Stimulated activated CD4-positive, alpha-beta T cell treated with anti-CD3 and anti-CD28 coated beads, Interleukin-1b, Interleukin-23, amount 100 ng/mL, for 1 hour (primary cell): ENCODE measurements at places on chromosomes 1 and 21.

GRCh38 chr1:117105722-117106121 is 15.8 kb downstream of the TRIM45 start:
- DNase-seq, result no peak

DNA sequence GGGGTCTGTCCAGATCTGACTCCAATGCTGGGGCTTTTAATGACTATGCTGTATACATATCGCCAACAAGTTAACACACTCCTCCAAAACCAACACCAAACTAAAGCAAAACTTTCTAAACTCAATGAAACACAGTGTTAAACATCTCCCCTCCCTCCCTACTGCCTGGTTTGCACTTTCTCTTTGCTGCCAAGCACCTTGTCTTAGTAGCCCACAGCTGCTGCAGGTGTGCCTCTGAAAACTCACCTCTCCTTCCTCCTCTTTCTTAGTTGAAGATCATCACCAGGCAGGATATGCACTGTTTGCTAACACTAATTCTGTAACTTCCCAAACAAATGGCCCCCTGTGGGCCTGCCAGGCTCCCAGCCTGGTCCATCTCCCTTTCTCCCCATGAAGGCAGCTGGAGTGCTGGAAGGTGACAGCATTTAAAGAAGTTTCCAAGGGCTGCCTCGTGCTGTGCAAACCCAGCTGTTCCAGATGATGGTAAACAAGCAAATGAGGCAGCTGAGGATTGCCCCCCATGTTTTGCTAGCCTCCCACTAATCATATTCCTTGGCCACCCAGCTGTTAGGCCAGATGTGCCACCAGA is 213.7 kb downstream of the ASTN1 start:
- no peak for DNase-seq

DNA sequence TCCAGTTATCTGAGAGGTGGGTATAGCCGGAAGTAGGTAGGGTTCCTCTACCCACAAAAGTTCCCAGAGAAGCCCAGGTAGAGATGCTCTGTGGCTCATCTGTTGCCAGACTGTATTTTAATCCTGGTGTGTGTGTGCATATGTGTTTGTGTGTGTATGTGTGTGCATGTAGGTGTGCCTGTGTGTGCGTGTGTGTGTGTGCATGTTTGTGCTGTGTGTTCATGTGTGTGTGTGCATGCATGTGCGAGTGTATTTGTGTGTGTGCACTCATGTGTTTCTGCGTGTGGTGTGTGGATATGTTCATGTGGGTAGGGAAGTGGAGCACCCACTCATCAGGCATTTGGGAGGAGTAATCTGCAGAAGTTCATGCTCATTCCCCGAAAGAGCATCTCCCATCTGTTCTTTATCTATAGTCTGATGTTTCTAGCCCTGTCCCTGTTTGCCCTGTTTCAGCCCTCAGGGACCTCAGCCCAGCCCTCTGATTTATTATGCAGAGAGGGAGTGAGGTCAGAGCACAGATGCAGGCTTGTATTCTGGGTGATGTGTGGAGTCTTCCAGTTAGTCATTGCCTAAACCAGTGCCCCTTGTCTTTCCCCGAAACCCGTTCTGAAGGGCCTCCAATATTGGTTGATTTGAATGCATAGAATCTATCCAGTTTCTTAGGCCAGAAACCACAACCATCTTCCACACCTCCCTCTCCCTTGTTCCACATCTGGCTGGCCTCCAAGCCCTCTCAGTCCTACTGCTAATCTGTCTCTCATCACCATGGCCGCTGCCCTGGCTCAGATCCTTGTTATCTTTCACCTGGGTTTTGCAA is 69.1 kb downstream of the DISC1 start:
- DNase-seq, result no peak

- DNase-seq, result no peak
Measured at GRCh38 chr1:67642629-67643028, 42.4 kb upstream of the GADD45A start.

- DNase-seq, result no peak
Measured at GRCh38 chr1:164671323-164671965, 112.5 kb downstream of the PBX1 start.

GRCh38 chr1:17944646-17945045 is 163.0 kb upstream of the IGSF21 start:
- no peak for DNase-seq

DNA sequence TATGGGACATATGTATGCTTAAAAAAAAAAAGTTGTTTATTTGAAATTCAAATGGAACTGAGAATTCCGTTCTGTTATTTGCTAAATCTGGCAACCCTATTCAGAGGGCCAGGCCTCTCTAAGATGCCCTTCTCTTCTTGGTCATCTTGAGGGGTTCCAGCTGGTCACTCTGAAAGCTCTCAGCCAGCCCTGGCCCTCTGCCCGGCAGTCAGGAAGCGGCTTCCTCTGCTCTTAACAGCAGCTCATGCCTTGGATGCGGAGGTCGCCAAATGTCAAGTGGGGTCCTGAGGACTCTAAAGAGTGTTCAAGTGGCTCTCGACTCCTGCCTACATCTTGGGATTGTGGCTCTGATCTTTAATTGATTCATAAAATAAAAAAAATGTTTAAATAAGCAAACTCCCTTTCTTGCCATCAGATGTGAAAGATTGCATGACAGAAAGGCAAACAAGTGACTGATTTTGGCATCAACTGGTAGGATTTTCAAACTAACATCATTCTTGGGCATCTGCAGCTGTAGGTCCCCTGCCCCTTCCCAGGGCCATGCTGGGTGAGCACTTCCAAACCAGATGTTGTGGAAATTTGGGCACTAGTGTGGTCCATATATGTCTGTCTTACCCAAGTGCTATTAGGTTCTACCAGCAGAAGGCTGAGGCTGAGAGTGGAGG is 130.8 kb downstream of the PRDM2 start:
- DNase-seq, result no peak

GRCh38 chr1:111719674-111720132 is 19.5 kb downstream of the INKA2 start:
- DNase-seq, result no peak

- DNase-seq, result no peak
Measured at GRCh38 chr1:232629250-232630046, 485 bp downstream of the SIPA1L2 start.

DNA sequence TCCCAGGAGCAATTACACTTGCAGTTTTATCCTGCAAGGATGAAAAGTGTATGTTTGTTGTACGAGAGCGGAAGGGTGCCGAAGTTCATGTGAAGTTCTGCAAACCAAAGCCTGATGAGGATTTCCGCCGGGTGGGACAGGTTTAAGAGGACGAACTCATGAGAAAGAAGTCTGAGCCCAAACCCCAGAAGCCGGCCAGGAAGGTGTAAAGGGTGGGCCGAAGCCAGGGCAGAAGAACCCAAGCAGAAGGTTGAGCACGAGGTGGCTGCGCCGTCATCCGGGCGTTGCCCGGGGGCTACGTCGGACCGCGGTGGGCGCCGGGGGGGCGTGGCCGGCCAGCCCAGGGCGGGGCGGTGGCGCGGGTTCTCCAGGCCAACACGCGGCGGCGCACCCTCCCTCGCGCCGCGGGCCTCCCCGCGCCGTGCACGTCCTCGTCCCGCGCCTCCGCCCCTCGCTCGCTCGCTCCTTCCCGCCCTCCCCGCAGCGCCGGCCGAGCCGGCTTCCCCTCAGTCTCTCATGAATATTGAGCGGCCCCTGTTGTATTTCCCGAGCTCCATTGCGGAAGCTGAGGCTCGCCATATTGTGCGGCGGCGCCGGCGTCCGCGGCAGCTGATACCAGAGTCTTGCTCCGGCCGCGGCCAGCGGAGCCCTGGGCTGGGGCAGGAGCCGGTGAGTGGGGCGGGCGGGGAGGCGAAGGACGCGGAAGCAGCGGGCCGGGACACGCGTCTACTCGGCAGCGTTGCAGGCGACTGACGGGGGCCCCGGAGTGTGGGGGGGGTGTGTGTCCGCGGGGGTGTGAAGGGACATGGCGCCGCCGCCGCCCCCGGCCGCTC is at the start of gene RNF2:
RNF2 (plus strand) TSS at position 578 of the 833 bp plus-strand sequence. CDS start 41,996 bp downstream, outside the sequence.
- DNase-seq, result peak; percentile 63

DNA sequence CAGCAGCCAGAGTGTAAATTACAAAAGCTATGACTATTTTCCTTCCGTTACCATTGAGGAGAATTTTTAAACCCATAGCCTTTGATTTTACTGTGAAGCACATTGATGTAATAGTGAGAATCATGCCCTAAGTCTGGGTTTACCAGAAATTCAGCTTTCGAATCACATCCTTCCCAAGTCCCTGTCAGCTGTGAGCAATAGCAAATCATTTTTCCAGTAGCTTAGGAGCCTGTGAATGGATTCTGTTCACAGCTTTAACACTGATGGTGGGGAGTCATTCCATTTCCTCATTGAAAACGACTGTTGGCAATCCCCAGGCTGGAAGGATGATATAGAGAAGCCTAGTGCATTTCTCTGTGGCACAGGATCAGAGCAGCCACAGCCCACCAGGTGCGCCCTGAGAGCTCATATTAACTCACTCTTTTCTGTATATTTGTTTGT is 82.2 kb upstream of the C1orf105 start:
- DNase-seq, result no peak

DNA sequence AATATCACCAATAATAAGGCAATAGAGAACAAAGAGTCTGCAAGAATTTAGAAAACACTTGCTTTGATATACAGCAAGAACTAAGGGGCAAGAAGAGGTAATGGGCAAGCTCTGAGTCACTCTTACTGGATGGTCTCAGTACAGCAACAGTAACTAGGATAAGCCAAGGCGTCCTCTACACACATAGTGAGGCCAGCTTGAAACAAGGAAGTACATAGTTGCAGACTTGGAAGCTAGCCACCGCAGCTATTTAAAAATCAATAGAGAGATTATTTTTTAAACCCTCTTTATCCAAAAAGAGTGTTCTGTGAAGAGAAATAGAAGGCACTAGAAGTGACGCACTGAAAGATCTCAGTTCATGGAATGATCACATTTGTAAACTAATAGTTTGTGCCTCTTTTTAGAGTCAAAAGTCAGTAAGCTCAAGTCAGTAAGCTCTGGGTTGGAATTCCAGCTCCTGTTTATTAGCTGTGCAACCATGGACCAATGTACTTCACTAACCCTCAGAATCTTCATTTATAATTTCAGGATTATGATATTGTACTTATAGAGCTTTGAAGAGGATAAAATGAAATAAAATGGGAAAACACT is 118.6 kb downstream of the AKT3 start:
- DNase-seq, result no peak

DNA sequence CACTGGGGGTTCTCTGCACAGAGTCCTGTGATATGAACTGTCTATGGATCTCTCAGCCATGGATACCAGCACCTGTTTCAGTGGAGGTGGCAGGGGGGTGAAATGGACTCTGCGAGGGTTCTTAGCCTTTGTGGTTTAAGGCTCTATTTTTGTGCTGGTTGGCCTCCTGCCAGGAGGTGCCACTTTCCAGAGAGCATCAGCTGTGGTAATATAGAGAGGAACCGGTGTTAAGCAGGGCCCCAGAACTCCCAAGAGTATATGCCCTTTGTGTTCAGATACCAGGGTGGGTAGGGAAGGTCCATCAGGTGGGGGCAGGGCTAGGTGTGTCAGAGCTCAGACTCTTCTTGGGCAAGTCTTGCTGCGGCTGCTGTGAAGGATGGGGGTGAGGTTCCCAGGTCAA is 330.0 kb upstream of the PLD5 start:
- no peak for DNase-seq

GRCh38 chr1:8533124-8533523 is 215.2 kb downstream of the SLC45A1 start:
- no peak for DNase-seq

DNA sequence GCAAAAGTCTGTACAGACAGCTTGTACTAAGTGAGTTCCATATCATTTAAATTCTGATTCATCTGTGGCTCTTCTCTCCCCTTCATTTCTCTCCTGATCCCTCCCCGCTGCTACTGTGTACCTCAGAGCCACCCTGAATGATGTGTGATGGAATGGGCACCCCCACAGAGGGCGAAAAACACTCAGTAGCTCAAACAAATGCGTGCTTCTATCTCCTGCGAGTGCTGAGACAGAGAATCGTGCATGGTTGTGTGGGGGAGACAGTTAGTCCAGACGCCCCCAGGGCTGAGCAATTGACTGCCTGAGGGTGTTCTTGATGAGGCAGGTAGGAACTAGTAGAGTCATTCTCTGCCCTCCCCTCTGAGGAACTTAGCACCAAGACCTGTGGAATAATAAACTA is 269.8 kb downstream of the ZNF648 start:
- no peak for DNase-seq

DNA sequence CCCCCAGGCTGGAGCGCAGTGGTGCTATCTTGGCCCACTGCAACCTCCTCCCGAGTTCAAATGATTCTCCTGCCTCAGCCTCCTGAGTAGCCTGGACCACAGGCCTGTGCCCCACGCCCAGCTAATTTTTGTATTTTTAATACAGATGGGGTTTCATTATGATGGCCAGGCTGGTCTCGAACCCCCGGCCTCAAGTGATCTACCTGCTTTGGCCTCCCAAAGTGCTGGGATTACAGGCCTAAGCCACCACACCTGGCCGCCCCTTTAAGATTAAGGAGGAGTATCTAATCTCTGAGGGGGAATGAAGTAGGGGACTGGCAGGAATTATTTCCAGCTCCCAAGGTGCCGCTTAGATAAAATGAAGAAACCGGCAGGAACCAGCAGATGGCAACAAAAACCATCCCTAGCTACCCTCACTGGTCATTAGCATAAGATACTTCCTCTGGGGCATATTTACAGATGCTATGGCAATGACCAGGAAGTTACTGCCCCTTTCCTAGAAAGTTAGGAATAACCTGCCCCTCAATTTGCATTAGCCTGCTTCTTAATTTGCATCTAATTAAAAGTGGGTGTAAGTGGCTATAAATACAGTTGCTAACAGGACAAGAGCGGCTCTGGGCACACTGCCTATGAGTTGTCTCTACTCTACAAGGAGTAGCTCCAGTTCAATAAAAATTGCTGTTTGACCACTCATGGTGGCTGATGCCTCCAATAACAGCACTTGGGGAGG is 7.1 kb upstream of the NSUN4 start:
- DNase-seq, result no peak

GRCh38 chr1:28126783-28127490 is 38.5 kb upstream of the EYA3 start:
- no peak for DNase-seq

GRCh38 chr1:17919525-17920439 is 164.6 kb downstream of the ACTL8 start:
- DNase-seq, result no peak

- no peak for DNase-seq
Measured at GRCh38 chr21:39319251-39319756, 5.9 kb upstream of the BRWD1 start.

DNA sequence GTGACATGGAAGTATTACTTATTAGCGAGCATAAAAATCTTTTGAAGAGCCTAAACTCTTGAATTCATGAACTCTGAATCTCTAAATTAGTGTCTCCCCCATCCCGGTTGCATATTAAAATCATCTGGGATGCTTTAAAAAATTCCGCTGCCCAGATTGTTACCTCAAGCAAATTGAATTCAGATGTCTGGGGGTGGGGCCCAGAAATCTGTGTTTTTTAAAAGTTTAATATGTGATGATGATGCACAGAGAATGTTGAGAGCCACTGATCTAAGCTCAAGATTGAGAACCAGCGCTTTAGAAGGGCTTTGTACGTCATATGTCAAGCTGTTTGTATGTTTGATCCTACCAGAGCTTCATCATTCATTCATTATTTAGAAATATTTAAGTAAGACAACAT is 446.8 kb downstream of the NUF2 start:
- DNase-seq, result no peak
